ENCODE measurements at places on chromosomes 4 and X.
A peak's percentile ranks its signal among the peaks of the same experiment; 100 is the strongest.

DNA sequence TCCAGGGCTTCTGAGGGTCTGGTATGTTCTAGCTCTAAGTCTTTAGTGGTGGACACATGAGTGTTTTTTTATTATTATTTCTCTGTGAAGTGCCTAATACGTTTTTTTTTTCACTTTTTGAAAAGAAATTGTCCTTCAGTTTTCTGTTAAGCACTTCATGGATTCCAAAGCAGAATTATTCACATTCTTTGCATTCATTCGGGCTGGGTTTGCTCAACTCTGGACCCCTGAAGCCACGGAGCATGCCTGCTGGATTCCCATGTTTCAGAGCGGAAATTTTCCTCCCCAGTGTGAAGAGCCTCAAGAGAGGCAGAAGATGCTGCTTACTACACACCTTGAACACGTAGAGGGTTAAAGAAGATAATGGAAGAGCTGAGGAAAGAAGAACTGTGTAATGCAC, 107.5 kb downstream of the EGF start:
- DNase-seq, result no peak

DNA sequence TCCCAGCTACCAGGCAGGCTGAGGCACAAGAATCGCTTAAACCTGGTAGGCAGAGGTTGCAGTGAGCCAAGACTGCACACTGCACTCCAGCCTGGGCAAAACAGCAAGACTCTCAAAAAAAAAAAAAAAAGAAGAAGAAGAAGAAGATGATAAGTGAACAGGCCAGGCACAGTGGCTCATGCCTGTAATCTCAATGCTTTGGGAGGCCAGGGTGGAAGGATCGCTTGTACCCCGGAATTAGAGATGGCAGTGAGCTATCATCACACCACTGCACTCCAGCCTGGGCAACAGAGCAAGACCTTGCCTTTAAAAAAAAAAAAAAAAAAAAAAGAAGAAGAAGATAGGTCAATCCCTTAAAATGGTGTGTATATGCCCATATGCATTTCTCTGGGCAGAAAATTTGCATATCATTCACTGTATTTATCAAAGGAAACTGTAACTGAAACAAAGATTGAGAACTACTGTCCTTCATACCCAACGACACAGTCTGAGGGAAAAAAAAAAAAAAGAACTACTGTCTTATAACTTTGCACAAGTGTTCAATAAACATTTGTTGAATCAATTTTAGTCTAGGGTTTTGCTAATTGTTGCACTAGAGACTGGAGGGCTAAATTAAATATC, 2.3 kb downstream of the RFC1 start:
- peak; percentile 64 for DNase-seq

DNA sequence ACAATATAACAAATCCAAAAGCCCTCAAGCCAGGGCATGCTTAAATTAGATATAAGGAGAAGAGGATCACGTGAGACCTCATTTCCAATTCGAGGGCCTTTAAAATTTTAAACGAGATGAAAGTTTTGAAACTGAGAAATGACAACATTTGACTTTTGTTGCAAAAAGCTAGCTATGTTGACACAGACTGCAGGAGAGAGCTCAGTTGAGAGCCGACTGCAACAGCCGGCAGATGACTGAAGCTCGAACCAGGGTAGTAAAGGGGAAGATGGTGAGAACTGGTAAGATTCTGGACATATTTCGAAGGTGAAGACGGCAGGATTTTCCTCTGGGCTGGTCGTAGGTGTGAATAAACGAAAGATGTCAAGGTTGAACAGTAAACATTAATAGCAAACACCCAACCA, 773 bp downstream of the PRMT9 start:
- peak; percentile 71 for DNase-seq

DNA sequence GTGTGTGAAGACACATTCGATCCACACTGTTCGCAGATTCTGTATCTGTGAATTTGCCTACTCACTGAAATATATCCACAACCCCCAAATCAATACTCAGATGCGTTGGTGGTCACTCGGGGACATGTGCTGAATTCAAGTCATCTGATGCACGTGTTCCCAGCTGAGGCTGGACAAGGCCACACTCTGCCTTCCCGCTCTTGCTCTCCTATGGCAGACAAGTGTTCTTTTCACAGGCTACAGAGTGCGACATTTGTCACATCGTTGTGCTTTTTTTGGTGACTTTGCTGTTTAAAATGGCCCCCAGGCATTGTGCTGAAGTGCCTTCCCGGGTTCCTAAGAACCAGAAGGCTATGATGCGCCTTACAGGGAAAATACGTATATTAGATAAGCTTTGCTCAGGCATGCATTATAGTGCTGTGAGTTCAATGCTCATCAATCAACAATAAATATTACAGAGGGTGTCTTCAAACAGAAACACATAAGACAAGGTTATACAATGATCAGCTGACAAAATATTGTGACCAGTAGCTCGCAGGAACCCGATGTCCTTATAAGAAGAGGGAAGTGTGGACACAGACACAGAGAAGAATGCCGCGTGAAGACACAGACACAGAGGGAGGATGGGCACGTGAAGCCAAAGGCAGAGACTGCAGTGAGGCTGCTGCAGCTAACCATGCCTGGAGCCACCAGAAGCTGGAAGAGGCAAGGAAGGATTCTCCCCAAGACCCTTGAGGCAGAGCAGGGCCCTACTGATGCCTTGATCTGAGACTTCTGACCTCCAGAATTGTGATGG, 42.0 kb downstream of the IRF2 start:
- no peak for DNase-seq

- DNase-seq, result no peak
These were observed 35.3 kb upstream of the VSIG4 start for GRCh38 chrX:66074920-66075879.

- DNase-seq, result no peak
These were observed 144.6 kb downstream of the SH3KBP1 start for GRCh38 chrX:19742826-19743225.

GRCh38 chrX:124232523-124233201, 99.8 kb upstream of the TEX13D start:
- no peak for DNase-seq

DNA sequence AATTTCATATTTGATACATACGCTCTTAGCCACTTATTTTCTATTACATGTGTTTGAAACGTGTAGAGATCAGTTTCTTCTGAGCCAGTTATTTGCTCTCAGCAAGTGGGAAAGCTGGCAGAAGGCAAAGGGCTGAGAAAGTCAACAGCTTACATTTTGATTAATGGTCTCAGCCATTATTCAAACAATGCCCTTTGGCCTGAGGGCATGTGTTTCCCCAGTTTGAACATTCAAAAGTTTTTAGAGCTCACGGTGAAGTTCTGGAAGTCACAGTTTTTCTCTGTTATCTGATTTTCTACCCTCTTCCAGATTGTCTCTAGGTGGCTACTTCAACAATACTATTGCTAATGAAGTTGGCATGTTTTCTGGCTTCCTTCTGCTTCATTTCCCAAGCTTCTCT, 591.8 kb upstream of the CPEB2 start:
- DNase-seq, result no peak

DNA sequence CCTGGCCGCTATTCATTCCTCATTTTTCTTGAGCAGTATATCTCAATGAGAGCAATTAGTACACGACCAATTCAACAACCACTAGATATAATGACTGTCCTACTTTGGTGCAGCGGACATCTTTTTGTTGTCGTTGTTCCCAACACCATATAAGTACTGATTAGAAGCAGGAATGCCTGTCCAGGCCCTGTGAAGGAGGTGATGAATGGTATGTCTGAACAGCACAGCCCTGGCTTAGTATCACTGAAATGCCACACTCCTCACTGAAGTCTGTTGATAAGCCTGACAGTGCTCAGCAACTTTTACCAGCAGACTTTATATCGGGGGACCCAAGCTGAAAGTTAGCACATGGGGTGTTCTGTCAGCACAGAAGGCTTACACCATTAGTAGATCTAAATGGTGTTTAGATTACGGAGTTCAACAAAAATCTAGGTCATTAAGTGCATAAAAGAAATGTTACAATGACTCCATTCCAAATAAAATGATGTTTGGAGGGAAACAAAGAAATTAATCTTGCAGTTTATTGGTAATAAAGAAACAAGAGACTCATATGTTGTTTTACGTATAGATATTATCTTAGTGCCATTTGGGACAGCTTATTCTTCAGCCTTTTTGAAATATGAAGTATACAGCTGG, 228.3 kb upstream of the TTC29 start:
- no peak for DNase-seq

DNA sequence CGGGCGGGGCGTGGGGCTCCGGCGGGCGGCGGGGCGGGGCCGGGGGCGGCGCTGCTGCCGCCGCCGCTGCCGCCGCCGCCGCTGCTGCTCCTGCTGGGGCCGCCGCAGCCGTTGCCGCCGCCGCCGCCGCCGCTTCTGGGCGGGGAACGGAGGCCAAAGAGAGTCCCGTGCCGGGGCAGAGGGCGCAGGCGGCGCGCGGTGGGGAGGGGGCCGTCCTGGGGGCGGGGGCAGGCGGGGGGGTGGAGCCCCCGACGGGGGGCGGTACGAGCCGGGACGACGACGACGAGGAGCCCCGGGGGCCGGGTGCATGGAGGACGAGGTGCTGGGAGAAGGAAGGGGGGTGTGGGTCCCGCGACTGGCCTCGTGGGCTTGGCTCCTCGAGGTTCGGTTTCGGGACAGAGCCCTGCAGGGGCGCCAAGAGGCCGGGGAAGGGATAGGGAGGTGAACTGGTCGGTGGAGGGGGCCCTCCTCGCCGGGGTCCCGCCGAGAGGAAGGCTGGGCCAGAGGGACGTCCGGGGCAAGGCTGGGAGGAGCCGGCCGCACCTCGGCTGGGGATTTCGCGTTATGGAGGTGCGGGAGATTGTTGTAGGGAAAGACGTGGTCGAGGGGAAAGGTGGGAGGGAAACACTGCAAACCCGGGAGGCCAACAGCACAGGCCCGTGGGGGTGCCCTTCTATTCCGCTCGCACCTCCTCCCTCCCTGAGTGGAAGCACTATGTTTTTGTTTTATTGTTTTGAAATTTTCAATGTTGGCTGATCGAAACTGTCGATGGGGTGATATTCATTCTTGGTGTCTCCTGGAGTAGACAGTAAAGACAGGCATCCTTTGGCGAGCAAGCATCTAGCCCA, 1.9 kb downstream of the BCORL1 start:
- peak; percentile 52 for DNase-seq

DNA sequence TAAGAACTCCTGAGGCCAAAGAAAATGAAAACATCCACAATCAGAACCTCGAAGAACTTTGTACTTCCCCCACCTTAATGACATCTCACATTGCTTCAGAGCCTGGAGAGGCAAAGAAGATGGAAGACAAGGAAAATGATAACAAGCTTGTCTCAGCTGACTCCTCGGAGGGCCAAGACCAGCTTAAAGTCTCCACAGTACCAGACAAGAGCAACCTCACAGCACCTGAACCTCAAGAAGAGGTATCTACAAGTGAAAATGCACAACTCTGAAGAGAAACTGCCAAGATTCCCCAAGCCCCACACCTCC, 97.5 kb downstream of the HNRNPD start:
- no peak for DNase-seq

- DNase-seq, result no peak
These were observed 72.0 kb downstream of the RGS12 start for GRCh38 chr4:3364634-3365314.

GRCh38 chrX:148947399-148947975, 447.1 kb downstream of the AFF2 start:
- no peak for DNase-seq

- no peak for DNase-seq
These were observed 15.0 kb downstream of the RADX start for GRCh38 chrX:106626789-106627188.

GRCh38 chrX:1025413-1025812, 187.0 kb downstream of the CRLF2 start:
- DNase-seq, result no peak

Data from Karpas-422 (cell line).